ENCODE measurements at places on chromosomes 5 and 9.

DNA sequence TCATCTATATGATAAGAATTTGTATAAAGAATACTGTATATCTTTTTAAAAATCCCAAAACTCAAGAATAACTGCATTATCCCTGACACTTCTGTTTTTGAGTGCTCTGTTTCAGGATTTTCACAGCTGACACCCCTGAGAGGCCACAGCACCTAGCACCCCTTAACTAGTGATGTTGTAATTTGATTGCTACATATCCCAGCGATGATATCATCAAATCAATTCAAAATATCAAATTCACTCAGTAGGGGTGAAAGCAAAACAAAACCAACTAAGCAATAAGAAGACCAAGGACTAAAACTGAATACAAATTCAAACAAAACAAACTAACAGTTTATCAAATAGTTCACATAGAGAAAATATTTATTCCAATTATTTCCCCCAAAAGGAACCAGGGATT lies 184.3 kb downstream of the MCTP1 start:
- no peak for DNase-seq

GRCh38 chr9:70615464-70616138 lies 201.1 kb upstream of the KLF9 start:
- DNase-seq, result no peak

DNA sequence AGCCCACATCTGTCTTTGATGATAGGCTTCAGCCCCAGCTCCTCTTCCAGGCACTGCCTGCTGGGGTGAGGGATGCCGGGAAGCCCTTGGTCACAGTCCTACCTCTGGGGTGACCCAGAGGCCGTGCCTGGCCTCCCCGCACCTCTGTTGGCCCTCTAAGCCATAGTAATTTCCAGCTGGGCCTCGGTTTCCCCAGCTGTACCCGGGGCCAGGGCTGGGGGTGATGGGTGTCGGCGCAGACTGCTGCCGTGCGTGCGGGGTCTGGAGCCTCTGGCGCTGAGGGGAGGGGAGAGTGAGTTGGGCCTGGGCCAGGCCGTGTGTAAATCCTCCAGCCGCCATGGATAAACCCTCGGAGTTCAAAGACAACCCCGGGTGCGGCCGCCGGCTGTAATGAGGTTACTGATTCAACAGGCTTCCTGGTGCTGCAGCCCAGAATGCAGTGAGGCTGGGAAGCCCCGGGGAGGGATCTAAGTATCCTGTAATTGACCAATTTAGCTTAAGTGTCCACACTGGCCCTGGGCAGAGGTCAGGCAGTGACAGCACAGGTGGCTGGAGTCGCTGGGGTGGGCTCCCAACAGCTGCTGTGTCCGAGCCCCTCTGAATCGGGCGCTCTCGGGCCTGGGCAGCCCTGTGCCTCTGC lies 7.1 kb downstream of the RXRA start:
- DNase-seq, result no peak

- DNase-seq, result no peak
Measured at GRCh38 chr5:88108490-88109279, 160.0 kb downstream of the TMEM161B start.

DNA sequence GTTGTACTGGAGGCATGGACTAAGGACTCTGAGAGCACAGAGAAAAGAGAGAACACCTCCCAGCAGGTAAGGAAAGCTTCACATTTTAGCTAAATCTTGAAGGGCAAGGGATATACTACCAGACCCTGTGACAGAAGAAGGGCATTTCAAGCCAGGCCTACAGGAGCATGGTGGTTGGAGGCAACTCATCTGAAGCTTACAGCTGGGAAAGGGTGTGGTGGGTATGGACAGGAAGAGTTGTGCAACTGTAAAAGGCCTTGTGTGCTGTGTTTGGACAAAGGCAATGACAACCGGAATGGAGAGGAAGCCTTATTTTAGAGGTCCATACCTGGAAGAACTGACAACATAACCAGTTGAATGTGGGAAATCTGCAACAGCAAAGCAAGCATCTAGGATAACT lies 31.2 kb downstream of the NIPSNAP3B start:
- no peak for DNase-seq

DNA sequence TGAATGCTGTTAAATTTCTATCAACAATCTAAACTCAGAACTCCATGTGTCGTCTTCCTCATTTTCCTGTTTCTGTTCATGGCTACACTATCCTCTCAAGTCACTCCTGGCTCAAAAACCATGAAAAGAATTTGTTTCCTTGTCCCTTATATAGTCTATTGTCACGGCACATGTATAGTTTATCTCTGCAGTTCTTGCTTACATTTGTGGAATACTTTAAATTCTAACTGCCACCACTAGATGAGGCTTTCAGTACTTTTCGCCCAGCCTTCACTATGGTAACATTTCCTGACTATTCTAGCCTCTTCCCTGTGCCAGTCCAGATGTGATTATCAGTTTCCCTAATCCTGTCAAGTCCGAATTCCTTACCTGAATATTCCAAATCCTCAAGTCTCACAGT lies 34.6 kb downstream of the PKD2L2 start:
- DNase-seq, result no peak

- DNase-seq, result no peak
Measured at GRCh38 chr5:169970339-169970738, 10.0 kb downstream of the INSYN2B start.

- DNase-seq, result no peak
Measured at GRCh38 chr5:172771439-172772111, 580 bp upstream of the DUSP1 start.

GRCh38 chr5:101517795-101518194 lies 614.7 kb upstream of the ST8SIA4 start:
- no peak for DNase-seq

- DNase-seq, result no peak
Measured at GRCh38 chr9:95349091-95350038, 31.9 kb upstream of the FANCC start.
